ENCODE measurements at places on chromosomes 12 and 14. TPM values are rescaled to one million over a fixed set of nuclear protein-coding genes. Genes with fewer than 3 reads are reported as not detected.

- no peak for DNase-seq
These were observed 163.6 kb upstream of the DYRK2 start for GRCh38 chr12:67484791-67485480.

- no peak for DNase-seq
These were observed 9.1 kb downstream of the KIF26A start for GRCh38 chr14:104147346-104148125.

- DNase-seq = no peak
These were observed 4.3 kb downstream of the AMN1 start for GRCh38 chr12:31724557-31724956.

DNA sequence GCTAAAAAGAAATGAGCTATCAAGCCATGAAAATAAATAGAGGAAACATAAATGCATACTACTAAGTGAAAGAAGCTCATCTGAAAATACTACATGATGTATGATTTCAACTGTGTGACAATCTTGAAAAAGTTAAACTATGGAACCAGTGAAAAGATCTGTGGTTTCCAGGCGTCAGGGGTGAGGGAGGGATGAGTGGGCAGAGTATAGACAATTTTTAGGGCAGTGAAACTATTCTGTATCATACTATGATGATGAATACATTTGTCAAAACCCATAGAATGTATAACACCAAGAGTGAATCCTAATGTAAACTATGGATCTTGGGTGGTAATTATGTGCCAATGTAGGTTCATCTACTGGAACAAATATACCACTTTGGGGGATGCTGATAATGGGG lies 21.3 kb downstream of the SPX start:
- DNase-seq = no peak

DNA sequence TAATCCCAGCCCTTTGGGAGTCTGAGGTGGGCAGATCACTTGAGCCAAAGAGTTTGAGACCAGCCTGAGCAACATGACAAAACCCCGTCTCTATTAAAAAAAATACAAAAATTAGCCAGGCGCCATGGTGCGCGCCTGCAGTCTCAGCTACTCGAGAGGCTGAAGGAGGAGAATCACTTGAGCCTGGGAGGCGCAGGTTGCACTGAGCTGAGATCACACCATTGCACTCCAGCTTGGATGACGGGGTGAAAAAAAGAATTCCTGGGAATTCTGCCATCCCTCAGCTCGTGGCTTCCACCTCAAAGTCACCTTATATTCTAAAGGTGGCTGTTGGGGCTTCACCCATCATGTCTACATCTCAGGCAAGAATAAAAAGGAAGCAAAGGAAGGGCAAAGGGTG lies 12.9 kb downstream of the BCL2L14 start:
- DNase-seq = no peak

- peak; percentile 5 for DNase-seq
These were observed 13.7 kb upstream of the ZNF84 start for GRCh38 chr12:133023566-133023965.

GRCh38 chr14:91225025-91225424 lies 19.5 kb downstream of the GPR68 start:
- DNase-seq = peak; percentile 59

DNA sequence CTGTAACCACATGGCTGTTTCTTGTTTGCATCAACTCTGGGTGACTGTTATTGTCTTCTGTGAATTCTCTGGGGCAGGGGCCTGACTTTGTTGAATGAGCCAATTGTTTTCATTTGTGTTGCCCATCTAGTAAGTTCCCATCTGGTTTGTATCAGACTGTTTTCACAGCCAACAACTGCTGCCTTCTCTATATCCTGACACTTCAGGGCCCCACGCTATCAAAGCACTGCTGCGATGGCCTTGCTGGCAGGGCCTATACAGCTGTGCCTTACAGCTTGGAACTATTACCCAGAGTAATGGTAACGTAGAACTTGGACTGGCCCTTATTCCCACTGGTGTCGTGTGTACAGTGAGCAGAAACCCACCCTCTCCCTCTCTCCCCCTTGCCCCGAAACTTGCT lies 104.3 kb upstream of the DACT1 start:
- peak; percentile 1 for DNase-seq

DNA sequence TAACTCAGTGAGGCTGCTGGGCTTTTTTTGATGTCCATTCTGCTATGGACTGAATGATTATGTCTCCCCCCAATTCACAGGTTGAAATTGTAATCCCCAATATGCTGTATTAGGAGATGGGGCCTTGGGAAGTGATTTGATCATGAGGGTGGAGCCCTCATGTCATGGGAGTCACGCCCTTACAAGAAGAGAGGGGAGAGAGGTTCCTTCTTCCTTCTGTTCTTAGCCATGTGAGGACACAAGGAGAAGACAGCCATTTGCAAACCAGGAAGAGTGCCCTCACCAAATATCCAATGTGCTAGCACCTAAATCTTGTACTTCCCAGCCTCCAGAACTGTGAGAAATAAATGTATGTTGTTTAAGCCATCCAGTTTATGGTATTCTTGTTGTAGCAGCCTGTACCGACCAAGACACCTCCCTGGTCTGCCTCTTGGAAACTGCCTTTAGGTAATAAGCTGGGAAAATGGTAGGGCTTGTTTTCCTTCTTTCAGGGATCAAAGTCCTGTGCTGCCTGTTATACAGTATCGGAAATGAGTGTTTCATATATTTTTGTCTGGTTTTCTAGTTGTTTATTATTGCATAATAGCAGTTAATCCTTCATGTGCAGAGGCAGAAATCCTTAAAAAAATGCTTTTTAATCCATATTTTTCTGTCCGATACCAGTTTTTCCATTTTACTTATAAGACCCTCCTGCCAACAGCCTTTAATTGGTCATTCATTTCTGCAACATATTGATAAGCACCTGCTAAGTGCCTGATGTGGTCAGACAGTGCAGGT lies 16.3 kb downstream of the BORCS5 start:
- no peak for DNase-seq

- no peak for DNase-seq
These were observed 1.9 kb downstream of the KLRF2 start for GRCh38 chr12:9883175-9883574.

DNA sequence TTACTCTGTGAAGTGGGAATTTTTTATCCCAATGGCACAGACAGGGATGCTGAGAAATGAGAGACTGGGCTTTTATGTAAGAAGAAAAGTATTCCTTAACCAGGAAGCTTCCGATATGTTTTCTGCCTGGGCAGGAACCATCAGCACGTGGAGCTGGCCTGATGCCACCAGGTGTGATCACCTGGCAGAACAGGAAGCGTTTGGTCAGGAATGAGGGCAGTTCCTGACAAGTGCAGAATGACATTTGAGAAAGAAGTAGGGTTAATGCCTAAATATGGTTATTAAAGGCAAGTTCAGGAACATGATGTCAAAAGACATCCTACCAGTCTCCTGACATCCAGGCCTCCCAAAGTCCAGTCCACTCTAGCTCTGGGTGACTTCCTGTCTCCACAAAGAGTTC lies 210.3 kb downstream of the NUAK1 start:
- DNase-seq = no peak

GRCh38 chr12:2833327-2833726 lies 1.5 kb downstream of the NRIP2 start:
- DNase-seq = no peak

DNA sequence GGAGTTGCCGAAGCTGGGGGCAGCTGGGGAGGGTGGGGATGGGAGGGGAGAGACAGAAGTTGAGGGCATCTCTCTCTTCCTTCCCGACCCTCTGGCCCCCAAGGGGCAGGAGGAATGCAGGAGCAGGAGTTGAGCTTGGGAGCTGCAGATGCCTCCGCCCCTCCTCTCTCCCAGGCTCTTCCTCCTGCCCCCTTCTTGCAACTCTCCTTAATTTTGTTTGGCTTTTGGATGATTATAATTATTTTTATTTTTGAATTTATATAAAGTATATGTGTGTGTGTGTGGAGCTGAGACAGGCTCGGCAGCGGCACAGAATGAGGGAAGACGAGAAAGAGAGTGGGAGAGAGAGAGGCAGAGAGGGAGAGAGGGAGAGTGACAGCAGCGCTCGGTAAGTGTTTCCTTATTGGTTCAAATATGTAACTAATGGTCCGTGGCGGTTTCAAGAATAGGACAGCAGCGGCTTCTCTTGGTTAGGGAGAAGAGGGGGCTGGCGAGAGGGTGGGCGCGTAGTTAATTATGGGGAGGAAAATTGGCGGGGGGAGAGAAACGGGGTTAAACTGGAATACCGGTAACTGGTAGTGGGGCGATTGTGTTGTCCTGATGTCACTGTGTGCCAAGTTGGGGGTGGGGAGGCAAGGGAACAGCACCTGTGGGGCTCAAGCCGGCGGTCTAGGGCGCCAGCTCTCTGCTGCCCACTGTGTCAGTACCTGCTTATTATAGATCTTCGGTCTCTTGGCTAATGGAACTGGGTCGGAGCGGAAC lies 8.4 kb downstream of the HOXC8 start:
- peak; percentile 71 for DNase-seq

DNA sequence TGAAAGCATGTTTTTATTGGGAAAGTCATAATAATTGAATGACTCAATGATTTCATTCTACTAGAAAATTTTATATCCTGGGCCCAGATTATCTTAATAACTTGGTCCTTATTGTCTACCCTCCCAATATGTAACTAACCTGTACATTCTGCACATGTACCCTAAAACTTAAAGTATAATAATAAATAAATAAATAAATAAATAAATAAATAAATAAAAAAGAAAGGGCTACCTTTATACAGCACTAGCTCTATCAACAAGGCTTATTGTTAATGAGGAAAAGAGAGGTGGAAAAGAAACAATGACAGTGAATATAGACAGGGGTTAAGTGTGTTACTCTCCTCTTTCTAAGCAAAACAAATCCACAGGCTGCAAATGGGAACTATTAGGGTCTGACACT lies 83.6 kb downstream of the GRIN2B start:
- no peak for DNase-seq

- DNase-seq = no peak
These were observed 35.1 kb upstream of the C14orf180 start for GRCh38 chr14:104544362-104544961.

DNA sequence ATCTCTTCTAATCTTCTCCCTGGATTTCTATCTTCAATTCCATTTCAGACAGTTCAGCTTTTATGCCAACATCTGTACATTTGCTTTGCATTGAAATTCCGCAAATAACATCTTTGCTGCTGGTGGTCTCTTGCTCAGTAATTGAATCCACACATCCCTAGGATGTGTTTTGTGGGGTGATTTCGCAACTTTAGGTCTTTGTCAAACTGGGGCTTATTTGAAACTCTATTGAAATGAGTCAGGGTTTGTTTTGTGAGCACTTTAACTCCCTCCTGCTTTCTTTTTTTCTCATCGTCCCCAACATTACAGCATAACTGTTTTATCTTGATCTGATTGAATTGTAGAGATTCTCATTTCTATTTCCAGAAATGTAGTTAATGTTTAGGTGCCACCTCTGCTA lies 404.3 kb downstream of the NPAS3 start:
- DNase-seq = peak; percentile 38

- DNase-seq = no peak
These were observed 58.3 kb upstream of the DLK1 start for GRCh38 chr14:100668352-100668751.

GRCh38 chr14:65834812-65835211 lies 422.3 kb downstream of the FUT8 start:
- DNase-seq = no peak

GRCh38 chr12:124849382-124849781 lies 14.3 kb downstream of the SCARB1 start:
- DNase-seq = no peak

DNA sequence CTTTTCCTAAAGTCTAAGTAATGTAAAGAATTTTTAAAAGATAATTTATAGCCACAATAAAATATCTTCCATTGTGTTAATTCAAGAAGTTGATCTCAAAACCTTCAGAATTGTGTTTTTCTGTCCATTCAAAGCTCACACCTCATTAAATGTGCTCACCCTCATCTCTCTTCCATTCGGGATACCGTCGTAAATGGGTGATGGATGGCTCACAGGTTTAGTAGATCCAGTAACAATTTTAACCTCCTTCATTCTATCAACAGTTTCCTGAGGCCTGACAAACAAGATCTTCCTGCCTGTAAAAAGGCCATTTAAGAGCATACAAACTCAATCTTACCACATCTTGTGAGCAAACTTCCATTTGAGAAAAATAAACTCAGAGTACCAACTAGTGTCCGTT lies 9.4 kb upstream of the FLRT2 start:
- DNase-seq = no peak

DNA sequence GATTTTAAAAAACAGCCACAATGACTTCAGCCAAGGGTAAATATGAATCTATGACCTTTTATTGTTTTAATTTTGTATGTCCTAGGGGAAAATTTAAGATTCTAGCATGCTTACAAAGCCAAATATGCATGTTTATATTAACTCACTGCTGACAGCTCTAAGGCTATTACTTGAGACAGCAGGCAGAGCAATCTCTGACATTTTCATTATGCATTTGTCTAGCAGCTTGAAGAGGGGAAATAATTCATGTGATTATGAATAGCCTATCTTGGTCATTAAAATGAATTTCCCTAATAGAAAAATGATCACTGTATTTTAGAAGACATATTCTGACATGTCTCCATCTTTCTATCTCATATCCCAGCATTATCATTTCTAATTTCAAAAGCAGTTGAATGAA lies 46.6 kb upstream of the HELB start:
- no peak for DNase-seq

GRCh38 chr14:70640938-70641547 lies 673 bp upstream of the TTC9 start:
- DNase-seq = peak; percentile 43

GRCh38 chr14:102540315-102541028 lies 30.9 kb upstream of the ANKRD9 start:
- DNase-seq = no peak

DNA sequence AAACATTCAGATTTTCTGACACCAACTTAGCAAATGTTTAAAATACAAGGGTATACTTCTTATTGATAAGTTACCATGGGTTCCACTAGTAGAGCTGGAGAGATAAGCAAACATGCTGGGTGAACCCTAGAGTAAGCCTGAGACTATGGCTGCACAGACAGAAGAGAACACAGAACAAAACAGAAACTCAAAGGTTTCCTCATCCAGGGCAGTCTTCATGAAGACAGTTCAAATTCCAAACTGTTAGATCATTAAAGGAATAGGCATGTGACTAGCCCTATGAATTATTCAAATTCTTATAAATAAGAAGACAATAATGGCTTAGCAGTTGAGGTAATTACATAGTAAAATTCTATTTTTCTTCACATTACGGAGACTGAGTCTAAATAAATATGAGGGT lies 28.1 kb downstream of the BTBD7 start:
- peak; percentile 77 for DNase-seq

KCNC2 gene
- not detected for total RNA-seq

KLHL33 gene
- not detected for total RNA-seq

OR4E2 gene
- total RNA-seq = not detected

FOXG1 gene
- total RNA-seq = not detected

ZDHHC22 gene
- total RNA-seq = not detected

FGD6 gene
- total RNA-seq = 6.4 TPM

ZC2HC1C gene
- total RNA-seq = 5.3 TPM

PAPLN gene
- 0.22 TPM for total RNA-seq

Measured in GM23248 (cell line).